ENCODE measurements at places on chromosomes 12 and 14.

DNA sequence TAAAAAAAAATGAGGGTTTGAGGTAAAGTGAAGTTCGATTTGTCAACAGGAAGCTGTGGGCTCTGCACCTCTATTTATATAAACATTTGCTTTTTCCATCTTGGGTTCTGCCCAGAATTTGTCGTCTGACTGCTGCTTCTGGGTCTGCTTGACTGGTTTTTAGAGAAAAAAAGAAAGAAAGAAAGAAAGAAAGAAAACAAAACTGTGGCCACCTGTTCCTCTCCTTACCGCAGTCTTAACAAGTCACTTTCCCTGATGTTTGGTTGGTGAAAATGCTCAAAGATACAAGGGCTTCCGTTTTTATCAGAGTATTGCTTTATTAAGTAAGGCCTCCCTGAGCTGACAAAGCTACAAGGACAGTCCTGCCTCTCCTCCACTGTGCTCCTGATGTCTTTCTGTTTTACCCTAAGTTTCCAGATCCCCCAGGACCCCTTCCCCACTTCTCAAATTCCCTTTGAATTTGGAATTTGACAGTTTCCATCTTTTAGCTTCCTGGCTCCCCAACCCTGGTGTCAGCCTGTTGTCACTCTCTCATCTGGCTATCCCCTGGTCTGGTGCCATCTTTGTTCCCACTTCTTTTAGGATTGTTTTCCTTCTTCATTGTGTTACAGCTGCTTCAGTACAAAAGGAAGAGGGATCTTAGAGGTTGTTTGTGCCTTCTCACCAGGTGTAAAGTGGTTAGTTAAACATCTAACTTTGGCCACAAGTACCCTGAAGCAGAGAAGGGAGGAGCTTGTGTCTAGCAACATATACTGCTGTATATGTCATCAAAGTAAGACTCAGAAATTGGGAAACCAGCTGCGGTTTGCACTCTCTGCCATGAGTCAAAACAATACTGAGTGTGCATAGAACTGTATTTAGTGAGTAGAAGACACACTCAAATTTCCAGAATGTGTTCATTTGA, 18.0 kb downstream of the MFAP5 start:
- DNase-seq: peak; percentile 78

DNA sequence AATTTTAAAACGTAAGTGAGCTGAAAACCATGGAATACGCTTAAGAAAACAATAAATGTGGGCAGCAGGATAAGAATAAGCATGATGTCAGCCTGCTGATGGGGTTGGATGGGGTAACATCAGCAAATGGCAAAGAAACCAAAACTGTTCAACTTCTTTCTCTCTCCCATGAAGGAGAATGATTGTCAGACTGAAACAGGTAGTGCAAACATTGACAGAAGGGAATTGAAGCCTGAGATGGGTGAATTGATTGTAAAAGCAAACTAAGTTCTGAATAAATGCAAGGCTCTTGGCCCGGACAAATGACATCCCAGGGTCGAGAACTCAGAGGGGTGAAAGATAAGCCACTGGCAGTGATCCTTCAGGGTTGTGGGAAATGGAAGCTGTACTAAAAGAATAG, 182.6 kb downstream of the ETV6 start:
- DNase-seq: no peak

- DNase-seq: no peak
These were observed 475.6 kb downstream of the MED13L start for GRCh38 chr12:115801871-115802270.

DNA sequence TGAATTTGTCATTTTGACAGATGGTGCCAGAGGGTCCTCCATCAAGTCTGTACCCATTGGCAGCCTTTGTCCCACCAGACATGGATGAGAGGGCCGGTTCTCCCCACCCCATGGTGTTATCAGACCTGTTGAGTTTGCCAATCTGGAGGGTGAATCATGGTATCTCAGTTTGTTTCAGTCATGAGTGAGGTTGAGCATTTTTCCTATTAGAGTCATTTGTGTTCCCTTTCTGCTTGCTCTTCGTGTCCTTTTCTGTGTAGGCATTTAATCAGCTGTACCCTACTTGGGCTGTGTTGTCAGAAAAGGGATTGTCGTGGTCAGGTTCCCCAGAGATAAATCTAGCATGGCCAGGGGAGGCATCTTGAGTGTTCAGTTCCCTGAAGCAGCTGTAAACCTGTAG, 30.5 kb downstream of the SLC24A4 start:
- DNase-seq: no peak

DNA sequence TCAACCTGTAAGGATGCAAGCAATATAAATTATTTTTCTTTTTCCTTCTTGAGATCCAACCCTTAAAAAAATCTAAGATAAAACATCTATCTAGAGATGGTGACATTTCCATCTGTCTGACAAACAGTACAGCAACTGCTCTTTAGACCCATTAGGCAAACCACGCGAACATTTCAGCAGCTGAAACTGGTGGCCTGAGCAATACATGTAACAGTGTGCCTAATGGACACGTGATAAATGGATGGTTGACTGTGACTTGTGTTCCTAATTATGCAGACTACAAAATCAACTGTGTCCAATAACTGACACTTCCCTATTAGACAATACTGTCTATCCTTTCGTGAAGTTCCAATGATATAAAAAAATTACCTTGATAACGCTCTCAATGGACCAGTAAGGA, 18.9 kb downstream of the E2F7 start:
- DNase-seq: no peak

GRCh38 chr12:47820631-47821345, 1.1 kb upstream of the HDAC7 start:
- DNase-seq: peak; percentile 55

DNA sequence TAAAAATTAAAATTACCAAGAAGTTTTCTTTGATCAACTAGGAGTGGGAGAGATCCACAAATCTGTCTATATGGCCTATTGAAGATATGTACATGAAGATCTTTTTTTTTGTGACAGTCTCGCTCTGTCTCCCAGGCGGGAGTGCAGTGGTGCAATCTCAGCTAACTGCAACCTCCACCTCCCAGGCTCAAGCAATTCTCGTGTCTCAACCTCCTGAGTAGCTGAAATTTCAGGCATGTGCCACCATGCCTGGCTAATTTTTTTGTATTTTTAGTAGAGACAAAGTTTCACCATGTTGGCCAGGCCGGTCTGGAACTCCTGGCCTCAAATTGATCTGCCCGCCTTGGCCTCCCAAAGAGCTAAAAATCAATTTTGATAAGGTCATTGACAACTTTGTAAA, 4.6 kb upstream of the NFATC4 start:
- DNase-seq: no peak

- no peak for DNase-seq
These were observed 213.0 kb downstream of the KITLG start for GRCh38 chr12:88367231-88367630.

- DNase-seq: peak; percentile 83
These were observed 19.7 kb downstream of the PTPN21 start for GRCh38 chr14:88535149-88535548.

GRCh38 chr14:27506272-27506671, 908.4 kb upstream of the NOVA1 start:
- no peak for DNase-seq

- no peak for DNase-seq
These were observed 3.2 kb downstream of the AMN start for GRCh38 chr14:102925646-102926045.

- DNase-seq: peak; percentile 43
These were observed 40.5 kb upstream of the KCNA5 start for GRCh38 chr12:5003025-5003666.

GRCh38 chr12:69570000-69570516, 15.2 kb upstream of the CCT2 start:
- no peak for DNase-seq

- no peak for DNase-seq
These were observed 199.6 kb downstream of the SLC2A13 start for GRCh38 chr12:39906237-39906636.

DNA sequence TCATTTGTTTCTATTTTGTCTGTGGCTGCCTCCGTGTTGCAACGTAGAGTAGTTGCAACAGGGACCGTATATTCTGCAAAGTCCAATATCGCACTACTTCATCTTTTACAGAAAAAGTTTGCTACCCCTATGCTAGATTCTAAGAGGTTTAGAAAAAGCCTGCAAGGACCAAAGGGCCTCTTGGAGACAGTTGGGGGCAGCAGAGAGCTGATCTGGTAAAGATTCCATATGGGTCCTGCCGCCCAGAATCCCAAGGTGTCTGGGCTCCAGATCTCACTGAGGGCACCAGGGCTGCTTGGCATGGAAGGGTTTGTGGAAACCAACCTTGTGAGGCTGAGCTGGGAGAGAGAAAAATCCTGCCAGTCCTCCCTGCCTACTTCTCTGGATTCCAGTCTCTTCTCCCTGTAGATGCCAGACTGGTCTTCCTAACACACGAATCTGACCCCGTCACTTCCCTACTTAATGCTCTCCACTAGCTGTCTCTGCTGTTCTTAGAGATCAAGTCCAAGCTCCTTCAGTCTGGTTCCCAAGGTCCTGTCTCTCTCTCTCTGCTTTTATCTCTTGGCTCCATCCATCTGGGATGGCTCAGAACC, 74.6 kb downstream of the GLRX5 start:
- DNase-seq: no peak

GRCh38 chr14:62369919-62370560, 607.8 kb downstream of the SNAPC1 start:
- no peak for DNase-seq

DNA sequence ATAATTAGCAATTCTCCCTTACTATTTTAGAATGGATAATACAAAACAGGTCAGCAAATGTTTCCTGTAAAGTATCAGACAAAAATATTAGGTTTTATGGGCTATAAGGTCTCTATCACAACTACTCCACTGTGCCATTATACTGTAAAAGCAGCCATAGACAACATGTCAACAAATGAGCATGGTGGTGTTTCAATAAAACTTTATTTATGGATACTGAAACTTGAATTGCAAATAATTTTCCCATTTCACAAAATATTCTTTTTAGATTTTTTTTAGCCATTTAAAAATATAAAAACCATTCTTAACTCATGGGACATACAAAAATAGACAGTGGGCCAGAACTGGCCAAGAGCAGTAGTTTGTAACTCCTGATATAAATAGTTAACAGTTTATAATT, 15.4 kb downstream of the RECQL start:
- DNase-seq: no peak

GRCh38 chr12:44362947-44363346, 513.2 kb downstream of the NELL2 start:
- no peak for DNase-seq
